ENCODE measurements at places on chromosomes 7 and 10.

- no peak for DNase-seq
Observed at GRCh38 chr7:121267612-121268011, 61.2 kb upstream of the WNT16 start.

GRCh38 chr10:113704637-113705343 is 25.1 kb downstream of the CASP7 start:
- DNase-seq: no peak

GRCh38 chr10:122282909-122283308 is 11.8 kb downstream of the BTBD16 start:
- DNase-seq: no peak

- DNase-seq: no peak
Observed at GRCh38 chr7:11175887-11176286, 202.2 kb downstream of the PHF14 start.

GRCh38 chr7:29355388-29355787 is 160.8 kb downstream of the CHN2 start:
- no peak for DNase-seq

- DNase-seq: no peak
Observed at GRCh38 chr7:365593-365992, 75.6 kb downstream of the FOXL3 start.

DNA sequence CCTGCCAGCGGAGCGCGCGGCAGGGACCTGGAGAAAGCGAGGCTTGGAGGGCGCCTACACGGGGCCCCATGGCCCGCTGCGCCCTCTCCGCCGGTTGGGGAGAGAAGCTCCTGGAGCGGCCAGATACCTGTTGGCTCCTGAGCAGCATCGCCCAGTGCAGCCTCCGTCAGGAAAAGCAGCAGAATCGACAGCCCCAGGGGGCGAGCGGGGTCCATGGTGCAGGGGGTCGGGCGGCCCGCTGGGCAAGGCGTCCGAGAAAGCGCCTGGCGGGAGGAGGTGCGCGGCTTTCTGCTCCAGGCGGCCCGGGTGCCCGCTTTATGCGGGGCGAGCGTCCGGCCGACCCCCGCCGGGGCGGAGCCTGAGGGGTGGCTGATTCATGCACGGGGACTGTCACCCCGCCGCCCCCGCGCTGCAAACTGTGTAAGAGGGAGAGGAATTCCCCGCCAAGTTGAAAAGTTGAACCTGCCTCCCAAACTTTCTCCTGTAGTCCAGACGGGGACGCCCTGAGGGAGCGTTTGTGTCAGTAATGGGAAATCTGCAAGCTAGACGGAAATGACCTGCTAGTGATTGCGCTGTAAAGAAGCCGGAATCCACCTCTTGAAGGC is at the start of gene TFPI2:
Gene TFPI2 (minus strand): TSS at position 290 of the 605 bp plus-strand sequence. CDS start 75 bp downstream, at position 215.
- no peak for DNase-seq

- DNase-seq: no peak
Observed at GRCh38 chr10:6228647-6229046, 25.9 kb downstream of the PFKFB3 start.

GRCh38 chr10:78264361-78264760 is 230.7 kb downstream of the RPS24 start:
- DNase-seq: no peak

DNA sequence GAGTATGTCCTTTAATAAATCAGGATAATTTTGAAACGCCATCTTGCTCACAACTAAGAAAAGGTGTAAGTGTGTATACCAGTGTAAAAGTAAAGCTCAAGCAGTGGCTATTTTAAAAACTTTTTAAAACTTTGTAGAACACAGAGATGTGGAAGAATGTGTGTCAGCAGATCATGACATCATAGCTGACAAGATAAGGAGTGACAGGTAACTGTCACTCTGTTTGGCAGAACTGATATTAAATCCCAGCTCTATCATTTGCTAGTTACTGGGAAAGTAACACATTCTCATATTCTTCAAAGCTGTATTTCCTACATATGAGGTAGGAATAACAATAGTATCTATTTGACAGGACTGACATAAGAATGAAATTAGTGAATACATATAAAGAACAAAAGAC is 63.9 kb upstream of the RNF148 start:
- DNase-seq: no peak

- no peak for DNase-seq
Observed at GRCh38 chr10:4595719-4596319, 230.2 kb upstream of the AKR1E2 start.

DNA sequence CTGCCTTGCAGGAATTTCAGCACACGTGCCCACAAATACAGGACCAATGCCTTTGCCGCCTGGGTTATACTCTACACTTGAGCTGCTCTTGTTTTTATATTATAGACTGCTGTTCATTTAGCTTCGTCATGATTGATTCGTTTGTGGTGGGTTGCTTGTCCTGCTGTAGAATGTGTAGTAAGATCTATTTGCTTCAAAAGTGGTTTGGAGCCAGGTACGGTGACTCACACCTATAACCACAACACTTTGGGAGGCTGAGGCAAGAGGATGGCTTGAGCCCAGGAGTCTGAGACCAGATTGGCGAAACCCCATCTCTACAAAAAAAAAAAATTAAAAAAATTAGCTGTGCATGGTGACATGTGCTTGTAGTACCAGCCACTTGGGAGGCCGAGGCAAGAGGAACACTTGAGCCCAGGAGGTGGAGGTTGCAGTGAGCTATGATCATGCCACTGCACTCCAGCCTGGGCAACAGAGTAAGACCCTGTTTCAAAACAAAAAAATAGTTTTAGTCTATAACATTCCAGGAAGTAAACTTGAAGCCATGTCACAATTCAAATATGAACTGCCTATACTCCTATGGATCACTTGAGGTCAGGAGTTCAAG is 9.0 kb upstream of the RHBDD2 start:
- no peak for DNase-seq

DNA sequence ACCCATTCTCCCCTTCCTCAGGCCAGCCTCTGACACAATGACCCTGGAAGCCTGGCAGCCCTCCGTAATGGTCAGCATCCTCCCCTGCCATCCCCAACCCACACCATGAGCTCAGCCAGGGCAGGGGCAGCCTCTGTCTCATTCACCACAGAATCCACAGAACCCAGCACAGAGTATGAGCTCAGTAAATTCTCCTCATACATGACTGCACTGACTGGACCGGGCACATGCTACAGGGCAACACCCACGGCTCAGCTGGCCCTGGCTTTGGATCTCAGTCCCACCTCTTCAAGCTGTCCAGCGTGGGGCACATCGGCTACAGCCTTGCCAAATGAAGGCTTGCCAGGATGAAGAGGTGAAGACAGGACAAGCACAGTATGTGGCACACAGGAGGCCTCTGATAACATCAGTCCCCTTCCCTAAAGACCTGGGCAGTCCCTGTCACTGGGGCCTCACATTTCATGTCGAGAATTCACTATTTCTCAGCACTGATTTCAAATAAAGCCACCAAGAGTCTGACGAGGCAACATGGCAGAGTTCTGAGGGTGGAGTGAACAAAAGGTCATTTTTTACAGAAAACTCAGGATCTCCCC is 7.9 kb downstream of the GPRIN2 start:
- no peak for DNase-seq

DNA sequence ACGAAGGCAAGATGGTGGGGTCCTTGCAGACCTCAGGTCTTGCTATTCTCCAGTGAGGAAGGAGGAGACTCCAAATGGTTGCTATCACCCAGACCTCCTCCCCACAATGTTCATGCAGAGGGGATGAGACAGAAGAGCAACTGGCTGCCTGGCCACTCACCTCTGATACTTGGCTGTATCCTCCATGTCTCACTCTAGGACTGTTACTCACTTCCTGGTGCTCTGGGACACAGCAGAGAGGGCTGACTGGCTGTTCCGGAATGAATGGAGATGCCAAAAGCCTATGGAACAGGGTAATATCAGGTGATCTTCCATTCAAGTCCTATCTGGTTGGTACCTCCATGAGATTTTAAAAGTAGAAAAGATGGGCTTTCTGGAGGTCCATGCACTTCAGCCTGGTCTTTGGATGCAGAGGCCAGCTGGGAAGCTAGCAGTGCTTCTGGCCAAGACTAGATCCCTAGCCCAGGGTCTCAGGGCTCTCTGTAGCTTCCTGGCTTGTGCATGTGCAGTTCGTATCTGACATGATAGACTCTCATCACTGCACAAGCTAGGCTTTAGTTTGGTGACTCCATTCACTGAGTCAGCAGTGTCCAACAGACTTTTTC is 27.0 kb upstream of the ABI1 start:
- DNase-seq: no peak

- no peak for DNase-seq
Observed at GRCh38 chr10:109374215-109374614, 549.1 kb downstream of the XPNPEP1 start.

DNA sequence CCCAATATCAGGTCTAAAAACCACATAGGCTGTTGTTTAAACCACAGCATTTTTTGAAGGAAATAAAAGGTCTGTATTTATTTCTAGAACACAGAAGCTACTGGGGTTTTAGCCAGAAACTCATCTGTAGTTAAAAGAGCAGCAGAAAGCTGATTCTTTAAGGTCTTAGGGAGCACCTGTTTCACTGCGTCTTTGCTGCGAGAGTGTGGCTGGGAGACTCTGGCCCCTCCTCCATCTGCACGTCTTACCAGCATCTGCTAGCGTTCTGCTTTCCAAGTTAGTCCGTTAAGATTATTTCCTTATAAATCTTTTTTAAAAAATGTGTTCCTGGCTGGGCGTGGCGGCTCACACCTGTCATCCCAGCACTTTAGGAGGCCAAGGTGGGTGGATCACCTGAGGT is 95.9 kb downstream of the ADARB2 start:
- DNase-seq: no peak

DNA sequence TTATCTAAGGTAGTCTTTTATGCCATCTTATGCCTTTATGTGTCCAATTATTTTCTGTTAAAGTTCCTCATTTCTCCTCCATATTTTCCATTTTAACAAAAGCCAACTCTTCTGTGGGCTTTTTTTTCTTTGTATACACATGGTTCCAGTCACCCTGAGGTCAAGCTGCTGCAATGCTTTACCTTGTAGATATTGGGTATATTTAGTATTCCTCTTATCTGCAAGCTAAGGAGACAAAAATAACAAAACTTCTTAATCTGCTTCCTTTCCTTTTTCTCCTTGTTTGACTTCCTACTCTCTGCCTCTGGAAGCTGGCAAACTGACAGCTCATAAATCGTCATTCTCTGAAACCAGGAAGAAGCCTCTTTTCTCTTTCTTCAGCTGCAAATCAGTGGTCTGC is 885.0 kb upstream of the LRRN3 start:
- no peak for DNase-seq

DNA sequence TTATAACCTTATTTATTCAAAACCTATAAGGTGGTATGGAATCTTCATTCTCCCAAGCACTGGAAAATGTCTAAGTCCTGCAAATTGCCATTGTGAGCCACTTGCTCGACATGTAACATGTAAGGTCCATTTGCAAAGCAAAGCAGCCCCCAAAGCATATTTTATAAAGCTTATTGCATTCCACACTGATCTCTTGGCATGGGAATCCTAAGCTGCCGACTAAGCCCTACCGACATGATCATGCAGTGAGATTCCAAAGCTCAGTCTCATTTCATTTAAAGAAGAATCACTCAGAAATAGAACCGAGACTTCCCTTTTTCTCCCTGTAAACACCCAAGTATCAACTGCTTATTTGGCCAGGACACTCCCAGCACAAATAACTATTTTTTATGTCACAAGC is 333.4 kb upstream of the MYO3A start:
- no peak for DNase-seq

- DNase-seq: no peak
Observed at GRCh38 chr7:102046373-102047117, 229.1 kb downstream of the CUX1 start.

DNA sequence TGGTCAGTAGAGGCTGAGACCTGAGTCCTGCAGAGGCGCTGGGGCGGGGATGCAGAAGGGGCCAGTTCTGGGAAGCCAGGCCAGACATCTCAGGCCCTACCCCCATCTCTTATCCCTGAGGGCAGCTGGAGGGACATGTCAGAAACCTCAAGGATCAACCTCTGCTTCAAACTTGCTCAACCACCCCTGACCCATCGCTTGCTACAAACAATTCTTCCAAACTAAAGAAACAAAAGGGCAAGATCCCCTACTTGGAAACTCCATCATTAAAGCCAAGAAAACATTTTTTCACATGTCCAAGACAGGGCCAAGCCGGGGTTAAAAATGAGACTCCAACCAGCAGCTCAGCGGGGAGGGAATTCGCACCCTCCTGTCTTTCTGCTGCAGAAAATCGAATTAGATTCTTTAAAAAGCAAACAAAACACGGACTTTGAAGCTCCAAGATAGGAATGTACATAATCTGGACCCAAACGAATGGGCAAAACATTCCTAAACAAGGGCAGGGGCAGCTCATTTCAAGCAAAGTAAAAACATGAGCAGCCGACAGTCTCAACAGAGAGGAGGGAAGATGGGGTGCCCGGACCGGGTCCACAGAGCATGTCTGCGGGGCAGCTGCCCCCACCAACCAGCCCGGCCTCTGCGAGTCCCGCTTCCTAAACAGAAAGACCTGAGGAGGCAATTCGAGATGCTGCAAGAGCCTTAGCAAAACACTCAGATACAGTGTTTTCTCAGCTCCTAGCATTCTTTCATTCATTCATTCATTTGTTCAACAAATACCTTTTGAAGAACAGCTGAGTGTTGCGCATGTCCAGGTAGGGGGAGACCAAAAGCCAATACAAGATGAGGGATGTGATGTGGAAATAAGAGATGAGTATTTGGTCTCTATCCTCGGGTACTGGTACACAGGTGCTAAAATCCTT is 44.8 kb downstream of the CHST15 start:
- DNase-seq: no peak

- no peak for DNase-seq
Observed at GRCh38 chr10:69047111-69047832, 40.6 kb upstream of the SRGN start.

DNA sequence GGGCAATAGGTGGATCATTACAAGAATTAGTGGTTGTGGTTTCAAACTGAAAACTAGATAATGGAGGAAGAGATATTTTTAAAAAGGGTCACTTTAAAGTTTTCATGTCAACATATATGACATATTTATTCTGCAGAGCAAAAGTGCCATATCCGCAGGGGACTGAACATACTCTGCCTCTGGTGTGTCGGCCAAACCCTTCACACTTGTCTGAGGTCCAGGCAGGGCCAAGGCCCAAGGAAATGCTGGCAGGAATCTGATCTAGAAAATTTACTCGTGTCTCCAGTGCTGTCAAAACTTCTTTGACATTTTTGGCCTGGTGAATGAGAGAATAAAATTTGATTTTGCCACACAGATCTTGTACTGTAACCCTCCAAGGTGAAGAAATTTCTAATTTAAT is 562.3 kb downstream of the CCSER2 start:
- DNase-seq: no peak

- DNase-seq: no peak
Observed at GRCh38 chr7:1175967-1176851, 16.2 kb upstream of the ZFAND2A start.

DNA sequence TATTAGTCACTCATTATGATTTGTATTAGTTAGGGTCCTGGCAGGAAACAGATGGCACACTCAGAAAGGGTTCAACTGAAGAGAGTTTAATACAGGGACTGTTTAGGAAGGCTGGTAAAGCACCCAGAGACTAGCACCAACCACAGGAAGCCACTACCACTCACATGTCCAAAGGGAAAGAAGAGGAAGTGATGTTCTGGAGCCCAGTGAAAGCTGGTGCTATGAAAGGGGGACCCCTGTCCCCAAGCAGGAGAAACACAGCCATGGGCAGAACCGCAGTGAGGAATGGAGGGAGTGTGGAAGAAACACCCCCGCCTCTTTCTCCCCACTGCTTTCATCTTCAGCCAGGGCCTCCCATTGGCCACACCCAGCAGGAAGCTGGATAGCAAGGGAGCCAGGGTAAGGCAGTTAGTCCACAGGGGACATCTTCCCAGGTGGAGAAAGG is 3.2 kb upstream of the VSIR start:
- DNase-seq: no peak

- no peak for DNase-seq
Observed at GRCh38 chr10:122514045-122514840, 46.3 kb upstream of the DMBT1 start.

GRCh38 chr10:6175329-6176055 is 27.2 kb upstream of the PFKFB3 start:
- DNase-seq: no peak

Data from NCI-H1436 treated with DMSO at 0.1 percent for 48 hours (cell line).